ENCODE measurements at places on chromosomes 2 and 18.

- no peak for DNase-seq
Measured at GRCh38 chr2:144971786-144972335, 451.9 kb upstream of the ZEB2 start.

DNA sequence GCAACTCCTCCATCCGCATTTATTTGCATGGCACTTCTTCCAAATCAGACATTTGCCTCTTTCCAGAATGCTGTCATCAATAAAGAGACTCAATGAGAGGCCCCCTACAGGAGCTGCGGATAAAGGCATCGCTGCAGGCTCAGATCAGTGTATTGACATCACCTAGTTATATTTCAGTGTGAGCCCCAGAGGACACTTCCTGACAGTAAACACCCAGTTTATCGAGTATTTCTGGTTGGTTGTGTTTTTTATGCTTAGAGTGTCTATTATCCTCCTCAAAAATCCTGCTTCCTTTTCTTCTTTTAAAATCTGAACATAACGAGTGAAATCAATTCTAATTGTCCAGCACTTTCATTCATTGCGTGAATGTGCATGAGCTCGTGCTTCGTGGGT is 38.8 kb downstream of the NRP2 start:
- no peak for DNase-seq

DNA sequence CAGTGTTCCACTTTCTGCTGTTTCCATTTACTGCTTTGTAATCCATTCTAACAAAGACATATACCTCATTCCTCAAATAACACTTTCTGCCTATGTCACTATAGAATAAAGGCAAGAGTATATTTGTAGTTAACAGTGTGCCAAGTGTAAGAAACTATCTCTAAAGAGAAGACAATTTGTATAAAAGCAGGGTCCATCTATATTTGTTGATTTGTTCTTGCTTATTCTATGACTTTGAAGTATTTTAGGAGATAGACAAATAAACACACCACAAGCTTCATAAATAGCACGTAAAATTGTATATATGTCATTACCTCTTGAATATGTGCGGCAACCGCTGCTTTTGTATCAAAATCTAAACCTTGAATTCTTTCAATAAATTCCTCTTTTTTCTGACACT is 56.0 kb downstream of the CCDC88A start:
- DNase-seq = no peak

DNA sequence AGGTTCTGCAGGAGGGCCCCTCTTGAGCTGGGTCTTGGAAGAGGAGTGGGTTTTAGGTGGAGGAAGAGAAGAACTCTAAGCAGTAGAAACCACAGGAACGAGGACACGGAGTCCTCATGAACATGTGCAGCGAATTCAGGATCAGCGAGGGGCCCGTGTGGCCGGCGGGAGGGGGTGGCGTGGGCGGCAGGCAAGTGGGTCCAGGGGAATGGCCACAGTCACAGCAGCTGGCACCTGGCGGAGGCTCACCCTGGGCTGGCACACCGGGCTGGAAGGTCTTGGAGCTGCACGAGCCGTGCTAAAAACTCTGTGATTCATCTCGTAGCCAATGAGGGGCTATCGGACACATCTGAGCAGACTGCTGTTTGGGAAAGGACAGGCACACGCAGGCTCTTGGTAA is 18.0 kb upstream of the CIDEA start:
- no peak for DNase-seq

- no peak for DNase-seq
Measured at GRCh38 chr18:23340661-23341060, 112.4 kb upstream of the RIOK3 start.

GRCh38 chr18:31679133-31679742 is 5.1 kb downstream of the B4GALT6 start:
- DNase-seq = no peak

GRCh38 chr2:27980242-27980641 is 89.7 kb downstream of the BABAM2 start:
- DNase-seq = no peak
